Heart right ventricle (tissue), 16 donors: ENCODE measurements at places on chromosomes 7 and 10. TPM values are rescaled to one million over a fixed set of nuclear protein-coding genes. Genes with fewer than 3 reads are reported as not detected.
A peak's percentile ranks its signal among the peaks of the same experiment; 100 is the strongest.

- peak; percentile 34 for DNase-seq
Observed at GRCh38 chr10:44198780-44199097, 186.2 kb downstream of the CXCL12 start.

DNA sequence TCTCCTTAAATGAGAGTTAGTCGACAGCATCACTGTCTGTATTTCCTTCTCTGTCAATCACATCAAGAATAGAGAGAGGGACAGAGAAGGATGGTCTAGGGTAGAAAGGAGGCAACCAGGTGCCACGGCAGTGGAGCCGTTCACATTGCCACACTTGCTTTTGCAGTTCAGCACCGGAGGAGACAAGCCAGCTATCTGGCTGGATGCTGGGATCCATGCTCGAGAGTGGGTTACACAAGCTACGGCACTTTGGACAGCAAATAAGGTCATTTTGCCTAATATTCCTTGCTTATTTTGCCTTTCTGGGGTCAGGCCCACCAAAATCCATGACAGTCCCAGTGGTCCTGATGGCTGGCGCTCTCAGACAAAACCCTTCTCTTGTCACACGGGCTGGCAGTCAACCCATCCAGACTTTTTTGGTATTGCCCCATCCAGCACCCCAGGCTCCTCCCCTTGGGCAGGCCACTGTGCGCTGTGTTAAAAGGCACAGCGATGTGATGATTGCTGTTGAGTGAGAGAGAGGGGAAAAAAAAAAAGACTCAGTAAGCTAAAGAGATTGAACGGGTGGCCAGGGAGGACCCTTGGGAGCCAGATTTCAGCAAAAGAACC lies 8.4 kb downstream of the CPA2 start:
- no peak for DNase-seq

DNA sequence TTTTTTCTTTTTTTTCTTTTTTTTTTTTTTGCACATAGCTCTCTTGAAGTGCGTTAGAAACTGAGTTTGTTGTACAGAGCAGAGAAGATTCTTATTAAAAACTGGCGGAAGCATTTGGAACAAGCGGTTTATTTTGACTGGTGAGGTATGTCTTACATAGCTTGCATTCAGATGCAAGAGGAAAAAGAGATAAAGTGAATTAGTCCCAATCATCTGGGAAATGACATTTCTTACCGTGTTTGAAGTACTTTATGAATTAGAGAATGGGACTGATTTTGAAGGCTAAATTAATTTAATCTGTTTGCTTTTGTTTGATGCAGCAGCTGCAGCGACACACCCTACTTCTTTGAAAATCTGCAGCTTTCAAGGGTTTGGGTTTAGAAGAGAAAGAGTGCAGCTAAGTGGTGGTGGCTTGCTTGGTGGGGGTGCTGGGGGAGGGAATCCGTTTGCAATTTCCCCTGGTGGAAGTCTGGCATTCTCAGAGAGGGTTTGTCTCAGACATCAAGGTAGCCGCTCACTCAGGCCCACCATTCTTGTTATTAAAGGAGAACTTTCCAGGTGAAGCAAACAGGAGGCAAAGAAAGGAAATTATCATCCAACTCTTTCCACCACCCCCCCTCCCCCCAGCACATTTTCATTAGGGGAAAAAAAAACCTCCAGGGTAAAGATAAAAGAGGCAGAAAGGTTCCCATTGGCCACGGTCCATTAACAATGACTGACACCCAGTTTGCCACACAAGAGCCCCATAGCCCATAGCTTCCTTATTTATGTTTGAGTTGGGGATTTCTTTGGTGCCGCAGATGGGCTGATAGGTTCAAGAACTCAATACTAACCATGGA lies 231.7 kb downstream of the SKIDA1 start:
- no peak for DNase-seq

DNA sequence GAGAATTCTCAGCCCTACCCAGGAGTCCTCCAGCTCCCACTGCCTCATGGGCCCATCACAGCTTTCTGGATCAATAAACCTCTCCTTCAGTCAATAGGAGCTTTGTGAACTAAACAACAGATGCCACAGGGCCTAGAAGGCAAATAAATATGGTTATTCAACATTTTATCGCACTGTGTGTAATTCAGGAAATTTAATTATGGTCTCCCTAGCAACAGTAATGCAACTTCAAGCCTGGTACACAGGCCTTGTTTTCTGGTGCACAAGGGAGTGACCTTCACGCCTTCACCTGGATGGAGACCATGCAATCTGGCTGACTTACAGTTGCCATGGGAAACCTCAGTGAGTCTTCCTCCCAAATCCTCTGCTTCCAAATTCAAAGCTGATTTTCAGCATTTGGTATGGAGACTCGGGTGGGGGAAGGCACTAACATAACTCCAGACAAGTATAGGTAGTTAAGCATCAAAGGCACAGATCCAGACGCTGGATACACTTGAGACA lies 441.0 kb upstream of the NPVF start:
- no peak for DNase-seq

DNA sequence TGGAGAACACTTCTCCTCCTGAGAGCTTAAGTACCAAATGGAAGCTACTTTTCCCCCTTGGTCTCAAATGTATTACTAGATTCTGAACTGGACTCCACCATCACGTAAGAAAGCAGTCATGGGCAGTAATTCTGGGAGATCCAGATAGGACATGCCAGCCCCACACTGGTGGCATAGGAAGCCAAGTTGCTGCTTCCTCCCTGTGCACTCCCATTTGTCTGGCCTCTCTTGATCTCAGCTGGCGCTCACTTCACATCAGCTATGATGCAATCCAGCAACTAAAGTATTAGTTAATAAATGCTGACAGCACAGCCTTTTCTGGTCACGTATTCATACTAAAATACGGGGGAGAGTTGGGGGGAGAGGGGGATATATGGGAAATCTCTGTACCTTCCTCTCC lies 3.4 kb upstream of the IL6 start:
- DNase-seq, result no peak

DNA sequence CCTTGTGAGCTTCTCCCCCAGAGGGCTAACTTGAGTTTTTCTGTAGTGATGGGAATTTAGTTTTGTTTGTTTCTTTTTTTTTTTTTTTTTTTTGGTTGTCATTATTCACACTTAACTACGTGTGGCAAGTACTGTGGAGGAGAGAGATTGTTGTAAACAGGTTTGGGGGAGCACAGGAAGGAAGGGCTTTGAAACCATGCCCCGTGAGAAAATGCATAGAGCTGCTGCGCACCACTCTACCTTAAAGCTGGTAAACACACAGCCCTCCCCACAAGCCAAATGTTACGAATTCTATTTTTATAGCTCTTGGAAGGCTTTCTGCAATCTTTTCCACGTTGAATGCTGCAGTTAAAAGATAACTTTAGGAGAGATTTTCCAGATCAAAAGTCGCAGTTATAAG lies 76.2 kb downstream of the ZNF22 start:
- DNase-seq, result no peak

DNA sequence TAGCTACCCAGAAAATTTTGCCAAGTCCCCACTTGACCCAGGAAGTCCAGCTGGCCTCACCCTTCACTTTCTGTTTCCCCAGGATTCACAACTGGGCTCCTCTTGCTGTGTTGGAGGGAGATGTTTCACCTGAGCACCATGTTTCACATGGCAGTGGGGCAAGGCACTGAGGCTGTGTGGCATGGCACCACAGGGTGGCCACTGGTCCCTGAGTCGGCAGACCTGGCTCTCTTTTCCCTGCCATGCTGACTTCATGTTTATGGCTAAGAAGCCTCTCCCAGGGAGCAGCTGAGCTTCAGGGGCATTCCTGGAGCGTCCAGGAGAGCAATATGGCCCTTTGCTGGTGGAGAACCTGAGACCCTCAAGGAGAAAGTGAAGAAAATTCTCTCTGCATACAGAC lies 266.9 kb downstream of the RPS24 start:
- DNase-seq, result no peak

DNA sequence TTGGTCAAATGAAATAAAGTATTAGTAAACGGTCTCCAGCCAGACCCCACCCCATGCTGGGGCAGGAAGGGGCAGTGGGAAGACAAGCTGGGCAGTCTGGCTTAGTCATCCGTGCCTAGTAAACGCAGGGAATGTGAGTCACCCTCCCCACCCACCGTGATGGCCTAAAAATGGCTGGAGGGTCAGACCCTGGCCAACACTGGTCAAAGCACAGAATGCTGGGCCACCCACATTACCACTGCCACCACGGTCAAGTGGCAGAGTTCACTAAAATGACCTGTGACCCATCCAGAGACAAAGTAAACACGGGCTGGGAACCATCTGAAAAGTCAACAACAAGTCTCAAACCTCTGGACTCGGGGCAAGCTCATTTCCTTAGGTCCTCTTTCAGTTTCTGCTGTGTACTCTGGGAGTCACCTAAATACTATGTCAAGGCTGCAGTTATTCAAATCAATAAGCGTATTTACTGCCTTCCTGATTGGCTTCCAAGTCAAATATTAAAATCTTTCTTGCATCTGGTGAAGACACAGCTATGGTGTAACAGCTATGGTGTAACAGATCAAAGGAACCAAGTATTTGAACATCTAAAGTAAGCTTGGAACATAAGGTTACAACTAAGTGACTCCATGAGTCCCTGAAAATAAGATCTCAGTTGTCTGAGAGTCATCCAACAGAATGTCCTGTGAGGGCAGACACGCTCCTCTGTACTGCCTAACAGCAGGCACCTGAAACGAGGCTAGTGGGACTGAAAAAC lies 3.0 kb downstream of the ZFAND2A start:
- no peak for DNase-seq

GRCh38 chr10:14052931-14053330 lies 277.8 kb downstream of the FRMD4A start:
- no peak for DNase-seq

DNA sequence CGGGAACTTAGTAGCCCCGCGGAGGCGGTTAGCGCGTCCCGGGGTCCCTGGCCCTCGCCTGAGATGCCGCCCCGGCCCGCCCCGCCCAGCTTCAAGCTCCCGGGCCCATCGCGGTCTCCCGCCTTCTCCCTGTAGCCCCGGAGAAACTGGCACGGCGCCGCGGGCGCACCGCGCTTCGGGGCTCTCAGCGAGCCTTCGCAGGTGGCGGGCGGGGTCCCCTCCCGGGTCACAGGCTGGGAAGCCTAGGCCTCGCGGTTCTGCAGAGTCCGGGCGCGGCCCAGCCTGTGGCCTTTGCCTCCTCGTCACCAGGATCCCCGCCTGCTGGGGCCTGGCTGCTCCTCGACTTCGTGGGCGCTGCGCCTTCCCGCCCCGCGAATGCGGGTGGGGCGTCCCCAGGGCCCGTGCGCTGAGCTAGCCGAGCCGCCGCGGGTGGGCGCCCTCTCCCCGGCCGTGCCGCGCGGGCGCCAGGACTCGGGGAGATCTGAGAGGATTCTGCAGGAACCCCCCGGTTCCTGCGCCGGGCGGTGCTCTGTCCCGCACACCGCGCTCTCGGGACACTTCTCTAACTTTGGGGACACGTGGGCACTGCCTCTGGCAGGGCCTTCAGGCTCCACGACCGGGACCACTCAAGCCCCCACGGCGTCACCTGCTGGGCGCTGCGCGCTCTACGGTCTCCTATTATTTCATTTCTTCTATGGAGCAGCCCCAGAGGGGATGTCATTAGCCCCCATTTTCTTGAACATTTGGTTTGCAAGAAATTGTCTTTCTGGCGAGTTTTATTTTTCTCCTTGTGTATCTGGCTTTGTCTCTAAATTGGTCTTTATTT lies 682 bp upstream of the RGS10 start:
- peak; percentile 54 for DNase-seq

- no peak for DNase-seq
Observed at GRCh38 chr10:124711145-124711544, 33.0 kb downstream of the FAM53B start.

- DNase-seq, result no peak
Observed at GRCh38 chr7:69395061-69395714, 203.1 kb upstream of the AUTS2 start.

- DNase-seq, result no peak
Observed at GRCh38 chr7:139563856-139564255, 40.4 kb downstream of the CLEC2L start.

GRCh38 chr10:87675396-87676376 lies 16.0 kb downstream of the PAPSS2 start:
- DNase-seq, result no peak

DNA sequence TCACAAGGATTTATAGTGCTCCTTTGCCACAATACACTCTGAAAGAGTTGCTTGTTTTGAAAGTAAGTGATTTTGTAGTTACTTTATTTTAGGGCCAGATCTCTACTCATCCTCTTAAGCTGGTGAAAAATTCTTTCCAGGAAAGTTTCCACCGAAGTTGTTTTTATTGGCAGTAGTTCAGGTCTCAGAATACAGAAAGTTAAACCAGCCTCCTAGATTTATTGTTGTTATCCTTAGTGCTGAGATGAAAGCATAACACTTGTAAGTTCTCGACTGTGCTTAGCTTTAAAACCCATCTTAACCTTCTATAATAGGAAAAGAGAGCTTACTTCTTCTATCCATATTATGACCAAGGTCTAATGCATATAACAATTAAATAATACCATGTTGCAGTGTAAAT lies 5.5 kb downstream of the AP3M1 start:
- no peak for DNase-seq

DNA sequence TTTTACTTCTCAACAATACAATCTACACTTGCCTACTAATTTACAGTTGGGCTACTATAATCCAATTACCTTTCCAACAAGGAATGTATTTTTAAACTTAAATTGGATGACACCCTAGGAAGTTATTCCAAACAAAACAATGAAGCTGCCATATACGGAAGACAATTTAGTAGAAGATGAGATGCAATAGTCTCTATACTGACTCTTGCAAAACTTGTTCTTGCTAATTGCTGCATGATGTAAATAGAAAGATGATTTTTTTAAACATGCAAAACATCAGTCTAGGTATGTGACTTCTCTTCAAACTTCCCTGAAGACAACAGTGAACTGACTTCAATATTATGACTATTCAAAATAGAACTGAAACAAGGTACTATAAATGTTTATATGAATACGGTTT lies 17.6 kb downstream of the NT5C3A start:
- DNase-seq, result no peak

DNA sequence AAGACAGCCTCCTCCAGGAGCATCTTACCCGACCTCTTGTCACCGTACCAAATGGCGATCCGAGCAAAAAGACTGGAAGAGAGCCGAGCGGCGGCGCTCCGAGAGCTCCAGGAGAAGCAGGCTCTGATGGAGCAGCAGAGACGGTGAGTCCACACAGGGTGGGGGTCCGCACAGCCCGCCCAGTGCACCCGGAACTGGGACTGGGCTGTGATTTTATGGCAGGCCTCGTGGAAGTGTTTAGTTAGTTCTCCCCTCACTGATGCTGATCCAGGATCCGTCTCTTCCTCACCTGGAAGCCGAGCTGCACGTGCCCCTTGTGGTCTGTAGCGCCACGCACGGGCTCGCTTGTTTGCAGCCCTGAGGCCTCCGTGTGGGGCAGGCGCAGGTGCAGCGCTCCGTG lies 19.6 kb downstream of the LRRC27 start:
- DNase-seq, result no peak

DNA sequence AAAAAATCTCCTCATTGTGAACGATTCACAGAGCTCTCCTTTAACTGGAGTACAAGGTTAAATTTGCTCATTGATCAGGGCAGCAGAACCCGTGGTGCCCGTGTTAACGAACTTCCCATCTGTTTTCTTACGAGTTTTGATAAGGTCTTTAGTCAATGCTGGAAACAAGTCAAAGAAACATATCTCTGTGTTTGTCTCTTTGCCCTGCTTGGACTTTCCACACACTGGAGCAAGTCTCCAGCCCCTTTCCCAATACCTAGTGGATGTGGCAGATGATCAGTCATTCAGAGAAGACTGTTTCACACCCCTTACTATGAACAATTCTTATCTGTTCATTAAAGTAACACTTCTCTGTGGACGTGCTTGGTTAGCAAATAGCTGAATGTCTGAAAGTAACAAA lies 121.3 kb downstream of the ARID5B start:
- no peak for DNase-seq

Gene PRSS2
- polyA plus RNA-seq, result not detected

Gene RAMP3
- polyA plus RNA-seq, result 70.2 TPM

Gene ACTL6B
- not detected for polyA plus RNA-seq

Gene BAIAP2L1
- 2.2 TPM for polyA plus RNA-seq

Gene ASZ1
- polyA plus RNA-seq, result not detected
